Lung (tissue), 17 donors: ENCODE measurements at places on chromosomes 3 and 15. TPM values are rescaled to one million over a fixed set of nuclear protein-coding genes. Genes with fewer than 3 reads are reported as not detected.

The GPR176 gene
- 5.9 TPM for total RNA-seq

The TATDN2 gene
- total RNA-seq = 26.5 TPM

The IGF2BP2 gene
- total RNA-seq = 15.6 TPM

The COPS2 gene
- total RNA-seq = 117 TPM

The SLC24A1 gene
- total RNA-seq = 12.6 TPM

The GPR160 gene
- 18.7 TPM for total RNA-seq

The FRMD4B gene
- 59.4 TPM for total RNA-seq

The GOLGA8K gene
- total RNA-seq = 0.65 TPM

The ACY1 gene
- 52.6 TPM for total RNA-seq

The MASP1 gene
- 8.3 TPM for total RNA-seq

The CKMT1A gene
- total RNA-seq = 0.46 TPM

The POLR2M gene
- total RNA-seq = 65.2 TPM

DNA sequence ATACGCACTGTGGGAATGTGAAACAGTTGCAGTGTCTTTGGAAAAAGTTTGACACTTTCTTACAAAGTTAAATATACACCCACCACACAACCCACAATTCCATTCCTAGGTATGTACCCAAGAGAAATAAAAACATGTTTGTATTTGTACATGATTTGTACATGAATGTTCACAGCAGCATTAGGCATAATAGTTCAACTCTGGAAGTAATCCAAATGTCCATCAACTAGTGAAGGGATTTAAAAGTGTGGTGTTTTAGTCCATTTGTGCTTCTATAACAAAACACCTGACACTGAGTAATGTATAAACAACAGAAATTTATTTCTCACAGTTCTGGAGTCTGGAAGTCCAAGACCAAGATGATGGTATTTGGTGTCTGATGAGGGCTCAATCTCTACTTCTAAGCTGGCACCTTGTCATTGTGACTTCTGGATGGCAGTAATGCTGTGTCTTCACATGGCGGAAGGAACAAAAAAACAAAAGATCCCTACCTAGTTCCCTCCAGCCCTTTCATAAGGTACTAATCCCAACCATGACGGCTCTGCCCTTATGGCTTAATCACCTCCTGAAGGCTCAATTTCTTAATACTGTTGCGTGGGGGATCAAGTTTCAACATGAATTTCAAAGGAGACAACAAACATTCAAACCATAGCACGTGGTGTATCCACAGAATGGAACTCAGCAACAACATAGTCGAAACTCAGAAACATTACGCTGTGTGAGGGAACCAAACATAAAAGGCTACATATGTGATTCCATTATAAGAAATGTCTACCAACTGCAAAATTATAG lies 120.5 kb downstream of the AQP9 start:
- DNase-seq = no peak

- DNase-seq = peak; percentile 89
These were observed at the start of gene PRICKLE2 for GRCh38 chr3:64224826-64225610. PRICKLE2 (minus strand) TSS chr3:64225466; CDS start chr3:64198927, 26,539 bp downstream.

DNA sequence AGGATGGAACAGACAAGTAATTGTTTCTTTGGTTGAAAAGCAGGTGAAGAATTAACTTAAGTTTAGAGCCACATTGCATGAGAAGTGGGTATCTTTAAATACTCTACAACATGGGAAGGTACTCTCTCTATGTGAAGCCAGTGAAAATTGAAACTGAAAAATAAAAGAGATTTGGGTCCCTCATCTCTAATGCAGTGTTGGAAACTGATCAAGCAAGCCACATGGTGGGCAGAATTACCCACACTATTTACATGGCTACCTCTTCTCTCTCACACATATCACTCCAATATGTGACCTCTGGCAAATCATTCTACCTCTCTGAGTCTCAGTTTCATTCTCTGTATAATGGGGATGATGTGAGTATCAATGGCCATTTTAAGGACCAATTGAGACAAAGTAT lies 339.0 kb downstream of the IL5RA start:
- DNase-seq = no peak

GRCh38 chr3:179486806-179487205 lies 35.5 kb upstream of the GNB4 start:
- no peak for DNase-seq

GRCh38 chr3:48429960-48430707 lies at the start of gene PLXNB1:
PLXNB1 (minus strand) TSS chr3:48430086; CDS start chr3:48424611, 5,475 bp downstream.
- DNase-seq = peak; percentile 95

DNA sequence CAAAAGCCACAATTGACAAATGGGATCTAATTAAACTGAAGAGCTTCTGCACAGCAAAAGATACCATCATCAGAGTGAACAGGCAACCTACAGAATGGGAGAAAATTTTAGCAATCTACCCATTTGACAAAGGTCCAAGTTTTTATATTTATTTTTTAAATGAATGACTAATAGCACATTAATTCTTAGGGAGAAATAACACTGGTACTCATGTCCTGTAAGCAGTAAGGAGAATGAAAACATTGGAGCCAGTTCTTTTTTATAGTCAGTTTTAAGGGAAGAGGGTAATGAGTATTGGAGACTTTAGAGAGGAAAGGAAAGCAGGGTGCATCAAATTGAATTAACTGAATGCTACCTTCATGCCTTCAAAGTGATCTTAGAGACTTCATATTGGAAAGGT lies 404.7 kb upstream of the TGFBR2 start:
- DNase-seq = no peak

DNA sequence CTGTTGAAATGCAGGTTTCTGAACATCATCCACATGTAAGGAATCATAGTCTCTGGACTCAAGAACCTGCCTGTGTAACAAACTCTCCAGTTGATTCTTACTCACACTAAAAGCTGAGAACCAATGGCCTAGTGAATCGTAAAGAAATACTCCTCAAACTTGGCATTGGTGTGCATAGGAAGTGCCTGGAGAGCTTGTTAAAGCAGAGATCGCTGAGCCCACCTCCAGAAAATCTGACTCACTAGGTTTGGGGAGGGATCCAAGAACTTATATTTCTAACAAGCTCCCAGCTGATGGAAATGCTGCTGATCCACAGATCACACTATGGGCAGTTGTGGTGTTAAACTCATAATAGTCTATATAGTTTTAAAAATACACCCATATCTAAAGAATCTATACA lies 55.8 kb upstream of the LMCD1 start:
- peak; percentile 29 for DNase-seq

DNA sequence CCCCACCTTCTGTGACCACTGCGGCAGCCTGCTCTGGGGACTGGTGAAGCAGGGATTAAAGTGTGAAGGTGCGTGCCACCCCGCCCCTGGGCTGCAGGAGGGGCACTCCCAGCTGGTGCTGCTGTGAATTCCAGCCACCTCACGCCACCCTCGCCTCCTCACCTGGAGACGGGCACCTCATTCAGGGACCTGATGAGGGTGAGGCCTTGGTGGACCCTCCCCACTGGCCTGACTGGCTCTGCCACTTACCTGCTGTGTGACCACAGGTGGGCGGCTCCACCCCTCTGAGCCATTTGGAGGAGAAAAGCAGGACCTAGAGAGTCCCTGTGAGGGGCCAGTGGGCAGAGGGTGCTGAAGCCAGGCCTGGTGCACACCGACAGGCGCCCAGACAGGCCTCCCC lies 22.5 kb downstream of the PRKCD start:
- DNase-seq = no peak

DNA sequence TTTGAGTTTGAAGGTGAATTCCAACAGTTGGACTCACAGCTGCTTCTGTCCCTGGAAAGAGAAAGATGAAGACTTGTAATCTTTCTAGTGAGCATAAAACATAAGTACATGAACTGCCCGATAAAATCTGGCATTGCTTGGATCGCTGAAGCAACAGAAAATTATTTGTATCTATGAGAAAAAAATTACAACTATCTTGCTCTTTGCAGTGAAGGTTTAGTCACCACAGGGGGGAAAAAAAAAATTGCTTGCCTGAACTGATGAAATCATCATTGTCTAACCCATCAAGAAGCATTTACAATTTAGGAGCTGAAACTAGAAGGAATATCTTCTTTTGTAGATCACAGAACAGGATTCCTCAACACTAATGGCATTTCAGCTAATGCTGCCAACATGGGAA lies 20.0 kb downstream of the TMEM207 start:
- DNase-seq = no peak

DNA sequence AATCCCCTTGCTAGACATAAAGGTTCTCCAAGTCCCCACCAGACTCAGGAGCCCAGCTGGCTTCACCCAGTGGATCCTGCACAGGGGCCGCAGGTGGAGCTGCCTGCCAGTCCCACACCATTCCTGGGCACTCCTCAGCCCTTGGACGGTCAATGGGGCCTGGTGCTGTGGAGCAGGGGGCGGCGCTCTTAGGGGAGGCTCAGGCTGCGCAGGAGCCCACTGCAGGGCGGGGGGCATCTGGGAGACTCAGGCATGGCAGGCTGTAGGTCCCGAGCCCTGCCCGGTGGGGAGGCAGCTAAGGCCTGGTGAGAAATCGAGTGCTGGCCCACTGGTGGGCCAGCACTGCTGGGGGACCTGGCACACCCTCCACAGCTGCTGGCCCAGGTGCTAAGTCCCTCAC lies 75.1 kb upstream of the TBC1D5 start:
- DNase-seq = no peak

DNA sequence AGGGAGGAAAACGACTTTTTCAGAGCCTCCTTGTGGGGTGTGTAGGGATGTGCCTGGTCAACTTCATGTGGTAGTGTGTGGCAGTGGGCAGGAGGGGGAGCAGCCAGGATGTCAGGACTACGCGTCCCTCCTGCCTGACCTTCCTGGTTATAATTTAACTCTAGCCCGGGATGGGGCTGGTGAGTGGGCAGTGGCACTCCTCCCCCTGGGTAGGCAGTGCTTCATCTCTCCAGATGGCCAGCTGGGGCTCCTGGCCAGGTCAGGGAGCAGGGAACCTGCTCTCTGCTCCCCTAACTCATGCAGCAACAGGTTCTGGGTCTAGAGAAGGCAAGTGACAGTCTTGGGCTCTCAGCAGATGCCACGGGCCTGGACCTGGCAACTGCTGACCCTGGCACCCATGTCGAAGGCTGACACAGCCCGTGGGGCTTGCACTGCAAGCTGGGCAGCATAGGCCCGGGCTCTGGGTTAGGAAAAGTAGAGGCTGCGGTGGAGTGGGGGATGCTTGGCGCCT lies 2.6 kb downstream of the ITIH4 start:
- DNase-seq = no peak

- no peak for DNase-seq
These were observed 47.7 kb downstream of the MGLL start for GRCh38 chr3:127774647-127775046.

DNA sequence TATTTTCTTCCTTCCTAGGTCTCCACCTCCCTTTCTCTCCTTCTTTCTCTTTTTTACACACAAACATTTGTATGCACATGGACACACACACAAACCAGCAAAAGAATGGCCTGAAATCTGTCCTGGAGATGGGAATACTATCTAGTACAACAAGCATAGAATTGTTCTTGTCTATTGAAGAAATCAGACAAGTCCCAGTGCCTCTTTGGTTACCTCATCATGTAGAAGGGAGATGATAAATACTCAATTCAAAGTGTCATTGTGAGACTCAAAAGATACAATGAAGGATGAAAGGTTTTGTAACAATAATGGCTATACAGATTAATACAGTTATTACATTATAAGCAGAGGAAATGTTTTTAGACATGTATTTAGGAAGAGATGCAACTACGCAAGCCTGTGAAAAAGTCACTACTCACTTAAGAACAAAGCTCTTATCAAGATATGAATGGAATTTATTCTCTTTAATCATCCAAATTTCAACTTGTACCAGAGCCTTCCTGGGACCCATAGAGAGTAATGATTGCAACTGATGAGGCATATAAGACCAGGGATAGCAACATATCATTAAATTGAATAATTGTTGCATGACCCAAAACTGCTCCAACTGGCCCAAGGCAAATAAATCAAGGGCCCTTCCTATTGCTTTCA lies 43.2 kb downstream of the P3H2 start:
- DNase-seq = no peak

GRCh38 chr3:11136830-11137626 lies 17.3 kb upstream of the HRH1 start:
- DNase-seq = no peak

DNA sequence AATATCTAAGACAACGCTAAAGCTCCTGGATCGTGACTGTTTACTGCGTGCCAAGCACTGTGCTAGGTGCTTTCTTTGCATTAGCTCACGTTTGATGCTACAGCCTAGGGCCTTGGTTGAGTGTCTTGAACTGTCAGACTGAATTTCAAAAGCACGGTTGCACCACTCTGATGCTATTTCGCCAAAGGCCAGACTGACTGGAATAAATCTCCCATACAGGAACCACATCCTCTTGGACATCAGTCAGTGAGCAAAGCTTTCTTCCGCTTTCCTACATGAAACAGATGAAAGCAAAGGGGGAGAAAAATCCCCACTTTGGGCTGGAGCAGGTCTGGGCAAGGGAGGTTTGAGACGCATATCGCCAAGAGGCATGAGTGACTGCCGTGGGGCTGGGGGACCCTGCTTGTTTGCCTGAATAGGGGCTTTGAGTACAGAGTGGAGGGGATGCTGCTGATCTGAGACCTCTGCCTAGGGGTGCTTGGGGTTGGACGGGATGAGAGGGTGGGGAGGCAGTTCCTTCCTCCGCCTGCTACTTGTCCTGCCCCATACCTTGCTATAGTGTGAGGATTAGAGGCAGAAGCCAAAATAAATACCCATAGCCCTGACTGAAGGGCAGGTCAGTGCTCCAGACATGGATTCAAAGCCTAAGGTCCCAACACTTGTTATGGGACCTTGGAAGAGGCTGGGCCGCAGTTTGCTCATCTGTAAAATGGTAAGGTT lies 5.3 kb downstream of the FGD5 start:
- no peak for DNase-seq

DNA sequence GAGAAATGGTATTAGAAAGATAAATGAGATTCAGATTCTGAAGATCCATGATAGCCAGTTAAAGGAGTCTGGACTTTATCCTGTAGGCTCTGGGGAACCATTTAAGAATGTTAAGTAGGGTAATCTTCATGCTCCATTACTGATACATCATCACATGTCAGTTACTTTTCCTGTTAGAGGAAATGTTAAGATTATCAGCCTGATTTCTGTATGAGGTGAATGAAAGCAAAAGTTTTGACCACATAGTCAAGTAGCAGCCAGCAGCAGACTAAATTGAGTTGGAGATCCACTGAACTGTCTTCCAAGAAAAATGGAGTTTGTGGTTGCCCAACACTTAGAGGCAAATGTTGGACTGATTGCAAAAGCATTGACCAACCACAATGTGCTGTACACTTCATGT lies 4.7 kb upstream of the COPB2 start:
- DNase-seq = no peak

- peak; percentile 40 for DNase-seq
These were observed 82.4 kb downstream of the WWTR1 start for GRCh38 chr3:149575213-149575960.
